AG09319 (cell line): ENCODE measurements at places on chromosomes 4 and X.
A peak's percentile ranks its signal among the peaks of the same experiment; 100 is the strongest.

DNA sequence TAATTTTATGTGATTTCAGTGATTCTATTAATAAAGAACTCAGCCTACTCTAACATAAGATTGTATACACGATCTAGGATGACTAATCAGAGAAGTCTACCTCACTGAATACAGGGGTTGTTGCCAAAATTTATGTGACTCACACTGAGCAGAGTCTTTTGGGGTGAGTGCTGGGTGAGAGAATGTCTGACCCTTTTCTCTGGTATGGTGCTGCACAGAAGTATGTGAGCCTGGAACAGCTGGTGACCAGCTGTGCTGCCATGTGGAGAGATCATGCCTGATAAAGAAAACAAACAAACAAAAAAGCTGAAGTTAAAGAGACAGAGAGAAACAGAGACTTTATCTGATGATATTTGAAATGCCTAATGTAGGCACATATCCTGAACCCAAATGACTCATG is 618.1 kb upstream of the GRIA3 start:
- peak; percentile 93 for DNase-seq

DNA sequence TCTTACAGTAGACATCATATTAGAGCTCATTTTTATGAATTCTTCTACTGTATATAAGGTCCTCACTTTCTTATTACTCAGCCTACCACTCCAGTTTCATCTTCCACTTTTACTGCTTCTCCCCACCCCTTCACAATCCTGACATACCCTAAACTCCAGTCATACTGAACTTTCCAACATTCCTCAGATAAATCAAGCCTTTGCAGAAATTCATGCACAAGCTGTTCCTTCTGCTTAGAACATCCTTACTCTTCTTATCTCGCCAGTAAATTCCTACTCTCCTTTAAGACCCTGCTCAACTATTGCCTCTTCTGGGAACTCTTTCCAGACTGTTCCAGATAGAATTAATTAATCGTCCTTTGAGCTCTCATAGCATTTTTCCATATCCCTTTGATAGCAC is 24.8 kb downstream of the RTL9 start:
- peak; percentile 36 for DNase-seq

DNA sequence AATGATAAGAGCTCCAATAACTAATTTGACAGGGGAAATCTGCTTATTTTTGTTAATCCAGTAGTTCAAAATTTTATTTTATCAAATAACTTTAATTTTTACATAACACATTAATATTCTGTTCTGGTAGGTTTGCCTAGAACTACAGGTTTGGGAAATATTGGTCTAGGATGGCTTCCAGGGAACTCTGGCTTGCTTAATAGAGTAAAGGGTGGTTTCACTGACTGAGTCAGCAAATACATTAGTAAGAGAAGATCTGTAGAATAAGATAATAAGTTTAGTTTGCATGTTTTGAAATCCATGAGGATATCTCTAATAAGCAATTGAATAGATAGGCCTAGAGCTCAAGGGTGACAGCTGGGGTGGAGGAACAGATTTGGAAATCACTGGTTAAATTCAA is 500.7 kb downstream of the ZNF674 start:
- no peak for DNase-seq

- DNase-seq = no peak
Observed at GRCh38 chrX:130418066-130418465, 16.3 kb downstream of the RBMX2 start.

GRCh38 chrX:3393178-3393577 is 46.7 kb upstream of the MXRA5 start:
- no peak for DNase-seq

DNA sequence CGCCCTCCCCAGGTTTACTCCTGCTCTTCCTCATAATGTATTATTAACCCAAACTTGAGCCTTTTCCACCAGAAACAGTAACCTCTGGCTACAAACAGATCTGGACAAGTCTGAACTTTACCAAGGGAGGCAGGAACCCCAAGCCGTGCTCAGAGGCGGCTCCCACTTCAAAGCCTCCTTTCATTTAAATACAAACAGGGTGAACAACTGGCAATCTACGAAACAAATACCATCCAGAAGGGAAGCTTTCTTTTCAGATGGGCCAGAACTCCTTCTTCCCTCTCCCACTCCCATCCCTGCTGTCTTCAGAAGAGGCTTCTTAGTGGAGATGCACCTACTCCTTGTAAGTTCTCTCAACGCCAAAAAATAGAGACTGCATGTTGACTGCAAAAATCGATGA is 2.1 kb upstream of the GPC4 start:
- no peak for DNase-seq

DNA sequence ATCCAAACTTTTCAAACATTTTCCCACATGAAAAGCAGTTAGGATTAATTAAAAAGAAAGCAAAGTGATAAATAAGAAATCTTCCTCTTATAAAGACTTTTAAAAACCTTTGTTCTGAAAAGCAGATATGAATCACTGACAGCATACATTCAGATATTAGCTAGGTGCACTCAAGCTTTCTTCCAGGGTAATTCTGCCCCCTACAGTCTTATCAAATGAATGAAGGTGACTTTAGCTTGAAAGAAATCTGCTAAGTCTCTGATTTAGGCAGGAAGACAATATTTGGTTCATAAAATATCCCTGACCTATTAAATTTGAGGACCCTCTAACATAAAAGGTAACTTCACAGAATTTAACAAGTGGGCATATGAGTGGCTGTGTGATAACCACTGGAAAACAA is 209.1 kb upstream of the FAM47A start:
- DNase-seq = no peak

DNA sequence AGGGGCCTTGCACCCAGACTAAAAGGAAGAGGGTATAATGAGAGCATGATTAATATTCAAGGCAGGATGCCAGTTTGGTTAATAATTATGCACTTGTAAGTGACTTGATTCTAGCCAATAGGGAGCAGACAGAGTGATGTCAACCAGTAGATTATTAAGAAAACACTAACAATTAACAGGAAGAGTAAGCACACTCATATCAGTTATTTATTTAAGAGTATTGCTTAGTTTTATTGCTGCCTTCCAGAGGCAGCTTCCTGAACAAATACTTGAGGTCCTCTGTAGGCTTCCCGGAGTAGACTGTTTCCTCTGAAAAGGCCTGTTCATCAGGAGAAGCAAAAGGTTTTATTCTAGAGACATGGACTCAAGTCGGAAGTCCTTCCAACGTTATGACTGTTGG is 129.1 kb upstream of the AFF2 start:
- DNase-seq = no peak

- no peak for DNase-seq
Observed at GRCh38 chrX:112851161-112851779, 10.6 kb upstream of the AMOT start.

- no peak for DNase-seq
Observed at GRCh38 chr4:108620933-108621905, 843 bp downstream of the RPL34 start.

GRCh38 chr4:8310306-8310705 is 40.8 kb downstream of the HTRA3 start:
- no peak for DNase-seq

DNA sequence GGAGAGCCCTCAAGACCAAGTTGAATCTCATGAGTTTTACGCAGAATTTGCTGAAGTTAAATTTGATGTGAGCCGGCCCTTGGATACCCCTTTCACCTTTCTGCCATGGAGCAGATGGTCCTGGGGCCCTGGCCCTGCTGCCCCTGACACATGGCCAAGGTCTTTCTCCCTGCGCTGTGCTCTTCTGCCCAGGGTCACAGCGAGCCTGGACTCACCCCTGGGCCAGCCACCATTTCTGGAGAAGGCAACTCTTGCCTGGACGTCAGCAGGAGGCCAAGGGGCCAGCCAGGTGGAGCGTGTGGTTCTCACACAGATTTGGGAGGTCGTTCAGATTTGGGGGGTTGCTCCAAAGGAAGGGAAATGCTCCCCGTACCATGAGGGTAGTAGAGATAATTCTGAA is 30.0 kb downstream of the PCGF3 start:
- no peak for DNase-seq

GRCh38 chr4:80202741-80203553 is 5.6 kb downstream of the PRDM8 start:
- DNase-seq = no peak

- DNase-seq = no peak
Observed at GRCh38 chrX:11499076-11500044, 166.4 kb downstream of the ARHGAP6 start.

DNA sequence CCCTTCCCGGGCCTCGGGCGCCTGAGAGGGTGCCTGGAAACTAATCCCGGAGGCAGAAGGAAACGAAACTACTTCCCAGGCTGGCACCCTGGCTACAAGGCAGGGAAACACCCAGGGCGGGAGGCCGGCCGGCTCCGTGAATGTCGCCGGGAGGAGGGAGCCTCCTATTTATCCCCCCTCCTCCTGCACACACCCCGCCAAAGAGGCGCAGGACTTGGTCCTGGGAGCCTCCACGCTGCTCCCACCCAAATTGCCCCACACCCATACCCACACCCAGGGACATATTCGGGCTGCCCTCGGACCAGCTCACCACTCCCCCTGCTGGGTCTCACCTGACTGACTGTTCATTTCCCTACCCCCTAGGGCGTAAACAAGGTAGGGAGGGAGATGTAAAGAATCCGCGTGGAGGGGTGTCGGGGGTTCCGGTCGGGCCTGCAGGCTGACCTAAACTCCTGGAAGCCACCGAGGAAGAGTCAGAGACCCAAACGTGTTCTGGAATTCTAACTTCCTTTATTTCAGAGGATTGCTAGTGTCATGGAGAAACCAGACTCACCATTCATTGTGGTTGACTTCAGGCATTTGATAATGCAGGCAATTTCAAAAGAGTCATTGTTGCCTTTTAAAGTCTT is at the start of gene BTC:
TSS of gene BTC (minus strand) at position 142 of the 629 bp plus-strand sequence. CDS start 198 bp downstream, outside the sequence.
- no peak for DNase-seq

- no peak for DNase-seq
Observed at GRCh38 chr4:47465004-47465403, 1.5 kb upstream of the COMMD8 start.

- DNase-seq = no peak
Observed at GRCh38 chrX:150365990-150366911, 3.1 kb downstream of the MAMLD1 start.

- peak; percentile 50 for DNase-seq
Observed at GRCh38 chr4:113837397-113837796, 75.9 kb upstream of the CAMK2D start.

GRCh38 chr4:121714548-121714947 is 17.8 kb upstream of the ANXA5 start:
- DNase-seq = no peak

- DNase-seq = no peak
Observed at GRCh38 chr4:188295899-188296298, 156.7 kb downstream of the TRIML1 start.

- DNase-seq = no peak
Observed at GRCh38 chrX:69130439-69130838, 34.8 kb downstream of the PJA1 start.

DNA sequence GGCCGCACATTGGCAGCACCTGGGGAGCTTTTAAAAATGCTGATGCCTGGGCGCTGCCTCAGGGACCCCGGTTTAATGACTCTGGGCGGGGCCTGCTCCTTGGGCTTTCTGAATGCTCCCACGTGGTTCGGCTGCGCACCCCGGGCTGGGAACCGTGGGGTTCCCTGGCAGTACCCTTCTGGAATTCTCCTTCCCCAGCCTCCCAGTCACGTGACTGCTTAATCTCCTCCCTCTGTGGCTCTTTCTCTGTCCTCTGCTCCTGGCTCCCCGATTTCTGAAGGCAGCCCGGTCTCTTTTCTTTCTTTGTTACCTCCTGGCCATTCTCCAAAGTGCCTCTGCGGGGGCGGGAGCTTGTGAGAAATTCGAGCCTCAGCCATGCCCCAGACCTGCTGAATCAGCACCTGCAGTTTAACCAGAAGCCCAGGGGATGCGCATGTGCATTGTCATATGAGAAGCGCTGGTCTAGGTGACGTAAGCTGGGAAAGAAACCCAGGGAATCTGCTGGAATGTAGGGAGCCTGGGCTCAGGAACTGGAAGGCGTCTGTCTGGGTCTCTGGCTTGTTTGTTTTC is 16.6 kb downstream of the CLCN4 start:
- peak; percentile 29 for DNase-seq

GRCh38 chrX:22378296-22378695 is 105.6 kb downstream of the CBLL2 start:
- DNase-seq = no peak

- no peak for DNase-seq
Observed at GRCh38 chr4:176780995-176781738, 11.6 kb downstream of the VEGFC start.

DNA sequence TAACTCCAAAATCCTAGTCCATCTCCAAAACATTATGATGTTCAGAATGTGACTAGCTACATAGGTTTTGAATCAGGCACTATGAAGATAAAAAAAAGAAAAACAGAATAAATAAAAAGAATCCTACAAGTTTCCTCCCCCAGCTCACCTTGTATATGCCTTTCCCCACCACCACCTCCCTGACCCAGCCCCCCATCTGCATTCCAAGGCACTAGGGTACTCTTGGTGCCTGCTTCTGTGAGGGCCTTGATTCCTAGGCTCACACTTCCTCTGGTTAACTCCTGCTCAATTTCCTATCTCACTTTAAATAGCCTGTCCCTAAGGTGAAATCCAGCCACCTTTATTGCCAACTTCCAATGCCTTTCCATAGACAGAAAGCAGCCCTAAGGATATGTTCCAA is 178.7 kb upstream of the ATOH1 start:
- DNase-seq = no peak

DNA sequence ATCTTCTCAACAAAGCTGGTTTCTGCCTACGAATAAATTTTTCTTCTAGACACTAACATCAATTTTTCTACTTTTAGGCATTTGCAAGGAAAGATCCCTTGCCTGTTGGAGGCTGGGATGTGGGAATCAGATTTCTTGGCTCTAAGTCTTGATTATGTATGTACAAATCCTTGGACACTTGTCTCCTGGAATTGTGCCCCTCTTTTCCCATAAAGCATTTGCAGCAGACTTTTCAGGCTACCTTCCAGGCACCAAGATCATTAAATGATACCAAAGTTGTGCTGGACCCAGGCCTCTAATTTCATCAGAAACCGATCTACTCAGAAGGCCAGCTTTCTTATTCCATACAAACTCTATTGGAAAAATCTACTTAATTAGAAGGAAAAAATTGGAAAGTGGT is 339.5 kb upstream of the DIPK2B start:
- no peak for DNase-seq

DNA sequence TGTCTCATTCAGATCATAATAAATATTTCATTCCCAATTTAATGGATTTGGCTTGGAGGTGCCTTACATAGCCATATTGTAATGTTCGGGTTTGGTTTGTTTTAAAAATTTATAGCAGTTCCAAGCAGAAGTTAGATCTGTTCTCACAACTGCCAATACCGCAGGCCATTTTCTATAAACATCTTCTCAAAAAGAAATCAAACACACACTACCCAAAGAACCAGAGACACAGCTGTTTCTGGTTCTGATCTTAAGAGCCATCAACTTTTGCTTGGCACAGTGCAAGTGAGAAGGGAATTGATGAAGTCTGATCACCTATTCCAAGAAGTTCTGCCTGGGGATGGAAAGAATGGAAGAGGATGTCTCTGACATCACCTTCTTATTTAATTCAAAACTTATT is 22.9 kb downstream of the MID1IP1 start:
- no peak for DNase-seq

GRCh38 chr4:16916719-16917337 is 18.4 kb upstream of the LDB2 start:
- no peak for DNase-seq
